GM23338 (cell line): ENCODE measurements at places on chromosomes 7 and 10.

GRCh38 chr7:8384901-8385300 is 48.5 kb upstream of the NXPH1 start:
- no peak for DNase-seq
- no peak overlapping the region for H3K27ac ChIP-seq
- H3K4me3 ChIP-seq, result no peak overlapping the region
- H3K27me3 ChIP-seq, result no peaks in the 10 kb centered on the region
- H3K36me3 ChIP-seq, result no peaks in the 10 kb centered on the region

DNA sequence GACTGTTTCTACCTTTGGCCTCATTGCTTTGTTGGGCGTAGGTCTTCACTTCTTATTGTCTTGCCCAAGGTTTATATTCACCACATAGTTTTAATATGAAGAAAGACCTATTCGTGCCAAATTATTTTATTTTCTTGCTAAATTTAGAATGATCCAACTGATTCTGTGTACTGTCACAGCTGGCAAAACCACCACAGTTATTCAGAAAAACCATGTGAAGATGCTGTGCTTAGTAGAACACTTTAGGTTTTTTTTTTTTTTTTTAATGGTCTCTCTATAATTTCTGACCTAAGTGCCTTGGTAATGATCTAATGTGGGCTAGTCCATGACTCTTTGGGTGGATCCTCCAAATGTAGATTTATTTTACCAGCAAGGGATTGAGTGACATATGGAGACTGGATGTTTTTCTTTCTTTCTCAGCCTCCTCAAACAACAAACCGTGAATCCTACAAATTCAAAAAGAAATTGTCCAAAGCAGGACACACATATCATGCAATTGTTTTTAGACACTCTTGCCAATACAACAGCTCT is 243.8 kb downstream of the DYNC1I1 start:
- H3K4me1 ChIP-seq, result peaks cover 4% of the 10 kb centered on the region; the same call in 1 of the 2 replicates
- H3K36me3 ChIP-seq, result no peaks in the 10 kb centered on the region
- H3K27me3 ChIP-seq, result no peaks in the 10 kb centered on the region

- H3K4me3 ChIP-seq, result no peak overlapping the region
- H3K27me3 ChIP-seq, result no peaks in the 10 kb centered on the region
- no peaks in the 10 kb centered on the region for H3K36me3 ChIP-seq
- no peak overlapping the region for H3K27ac ChIP-seq
- H3K4me1 ChIP-seq, result peaks cover 9% of the 10 kb centered on the region
Measured at GRCh38 chr7:139731802-139732470, 45.9 kb downstream of the HIPK2 start.

GRCh38 chr10:104614245-104614831 is 26.8 kb upstream of the SORCS3 start:
- no peaks in the 10 kb centered on the region for H3K27me3 ChIP-seq
- H3K4me3 ChIP-seq, result no peak overlapping the region
- H3K36me3 ChIP-seq, result 0 out of 2 replicates have a peak, but pooled peaks cover 4% of the 10 kb centered on the region
- no peak overlapping the region for H3K27ac ChIP-seq
- peak; percentile 71 for DNase-seq

- no peak overlapping the region for H3K27ac ChIP-seq
- DNase-seq, result peak; percentile 97
- no peaks in the 10 kb centered on the region for H3K27me3 ChIP-seq
- H3K4me1 ChIP-seq, result no peaks in the 10 kb centered on the region
Measured at GRCh38 chr10:123614888-123615287, 51.3 kb upstream of the GPR26 start.

DNA sequence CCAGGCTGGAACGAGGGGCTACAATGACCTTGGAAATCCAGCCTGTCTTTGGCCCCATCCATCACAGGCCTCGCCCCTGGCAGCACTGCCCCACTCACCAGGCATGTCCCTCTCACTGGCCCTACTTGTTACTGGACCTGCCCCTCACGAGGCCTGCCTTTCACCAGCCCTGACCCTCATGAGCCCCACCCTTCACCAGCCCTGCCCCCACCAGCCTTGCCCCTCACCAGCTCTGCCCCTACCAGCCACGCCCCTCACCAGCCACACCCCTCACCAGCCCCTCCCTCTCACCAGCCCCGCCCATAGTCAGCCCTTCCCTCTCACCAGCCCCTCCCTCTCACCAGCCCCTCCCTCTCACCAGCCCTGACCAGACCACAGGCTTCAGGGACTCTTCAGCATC is 57.8 kb downstream of the COL26A1 start:
- H3K4me3 ChIP-seq, result no peak overlapping the region
- H3K36me3 ChIP-seq, result no peaks in the 10 kb centered on the region

- no peak for DNase-seq
- H3K27ac ChIP-seq, result no peak overlapping the region
- no peaks in the 10 kb centered on the region for H3K36me3 ChIP-seq
- no peak overlapping the region for H3K4me3 ChIP-seq
Measured at GRCh38 chr10:121935702-121936101, 7.9 kb upstream of the ATE1 start.

DNA sequence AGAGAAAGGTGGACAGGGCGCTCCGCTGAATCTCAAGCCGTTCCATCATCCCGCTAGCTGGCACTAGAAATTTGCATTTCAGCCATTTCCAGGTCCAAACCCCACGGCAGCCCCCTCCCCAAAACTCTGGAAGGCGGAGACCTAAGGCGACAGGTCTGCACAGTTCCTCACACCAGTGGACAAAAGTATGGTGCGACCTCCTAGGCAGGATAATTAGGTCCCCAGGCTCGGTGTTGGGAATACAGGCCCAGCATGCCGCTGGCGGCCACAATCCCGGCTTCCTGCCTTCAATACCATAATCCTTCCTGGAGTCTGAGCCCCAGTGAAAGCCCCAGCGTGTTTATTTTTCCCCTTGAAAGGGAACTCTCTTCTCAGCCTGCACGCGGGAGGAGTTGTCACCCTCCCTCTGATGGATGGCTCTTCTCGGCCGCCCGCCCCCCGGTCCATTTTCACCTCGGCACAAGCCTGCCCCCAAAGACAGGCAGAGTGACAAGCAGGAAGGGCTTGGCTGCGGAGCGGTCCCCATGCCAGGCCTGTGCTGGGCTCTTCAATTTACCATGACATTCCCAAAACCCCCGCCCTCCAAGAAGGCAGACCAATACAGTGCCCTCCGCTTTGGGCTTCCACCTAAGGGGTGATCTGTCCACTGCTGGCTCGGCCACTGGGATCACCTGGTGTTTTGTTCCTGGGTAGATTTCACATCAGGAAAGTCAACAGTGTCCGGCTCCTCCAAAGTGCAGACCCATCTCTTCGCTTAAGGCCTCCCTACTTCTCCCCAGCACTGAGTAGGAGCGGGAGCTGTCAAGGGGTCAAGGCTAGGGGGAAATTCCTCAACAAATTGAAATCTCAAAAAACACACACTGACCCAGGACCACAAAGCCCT is 2.2 kb downstream of the FGFR2 start:
- no peaks in the 10 kb centered on the region for H3K27me3 ChIP-seq
- DNase-seq, result peak; percentile 55
- H3K4me1 ChIP-seq, result peaks cover 66% of the 10 kb centered on the region
- H3K27ac ChIP-seq, result peak overlapping the region; percentile 91
- peaks cover 29% of the 10 kb centered on the region for H3K36me3 ChIP-seq

DNA sequence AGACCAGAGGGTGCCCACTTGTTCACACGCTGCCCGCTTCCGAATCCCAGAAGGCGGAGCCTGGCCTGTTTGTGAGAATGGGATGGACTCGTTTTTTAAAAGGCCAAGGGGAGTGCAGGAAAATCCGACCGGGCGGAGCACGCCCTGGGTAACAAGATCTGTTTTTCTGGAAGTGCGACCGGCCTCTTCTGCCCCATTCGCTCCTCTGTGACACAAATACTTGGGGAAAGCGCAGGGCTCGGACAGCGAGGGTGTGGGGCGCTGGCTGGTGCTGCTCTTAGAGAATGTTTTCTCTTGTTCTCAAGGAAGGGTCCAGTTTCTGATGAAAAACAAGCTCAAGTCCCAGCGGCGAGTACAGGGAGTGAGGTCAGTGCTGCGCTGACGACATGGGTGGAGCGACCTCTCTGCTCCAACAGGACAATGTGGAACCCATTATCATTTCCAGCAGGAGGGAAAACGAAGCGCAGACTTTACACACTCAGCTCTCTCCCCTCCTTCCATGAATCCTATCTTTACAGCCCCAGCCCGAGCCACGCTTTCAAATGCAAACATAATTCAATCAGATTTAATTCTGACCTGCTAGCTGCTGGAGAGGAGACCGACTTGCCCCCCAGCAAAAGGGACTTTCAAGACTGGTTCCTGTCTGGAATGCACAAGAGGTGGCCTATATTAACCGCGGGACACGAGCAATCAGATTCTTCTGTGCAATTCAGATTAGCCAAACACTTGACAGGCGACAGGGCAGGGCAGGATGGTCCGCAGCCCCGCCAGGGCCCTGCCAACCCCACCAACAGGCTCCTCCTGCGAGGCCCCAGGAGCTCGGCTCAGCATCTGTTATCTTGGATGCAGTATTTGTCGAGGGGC is 1.1 kb downstream of the RADIL start:
- peak overlapping the region; percentile 92 for H3K4me3 ChIP-seq
- DNase-seq, result peak; percentile 74
- no peaks in the 10 kb centered on the region for H3K36me3 ChIP-seq
- no peak overlapping the region for H3K27ac ChIP-seq

- no peak overlapping the region for H3K27ac ChIP-seq
- H3K4me1 ChIP-seq, result 0 out of 2 replicates have a peak, but pooled peaks cover 18% of the 10 kb centered on the region
- peaks cover 17% of the 10 kb centered on the region; the same call in 1 of the 2 replicates for H3K27me3 ChIP-seq
- DNase-seq, result no peak
- no peak overlapping the region for H3K4me3 ChIP-seq
Measured at GRCh38 chr10:101308051-101308450, 45.9 kb upstream of the BTRC start.
